Lung (tissue), 17 donors: ENCODE measurements at places on chromosomes 16 and 17. TPM values are rescaled to one million over a fixed set of nuclear protein-coding genes. Genes with fewer than 3 reads are reported as not detected.

DNA sequence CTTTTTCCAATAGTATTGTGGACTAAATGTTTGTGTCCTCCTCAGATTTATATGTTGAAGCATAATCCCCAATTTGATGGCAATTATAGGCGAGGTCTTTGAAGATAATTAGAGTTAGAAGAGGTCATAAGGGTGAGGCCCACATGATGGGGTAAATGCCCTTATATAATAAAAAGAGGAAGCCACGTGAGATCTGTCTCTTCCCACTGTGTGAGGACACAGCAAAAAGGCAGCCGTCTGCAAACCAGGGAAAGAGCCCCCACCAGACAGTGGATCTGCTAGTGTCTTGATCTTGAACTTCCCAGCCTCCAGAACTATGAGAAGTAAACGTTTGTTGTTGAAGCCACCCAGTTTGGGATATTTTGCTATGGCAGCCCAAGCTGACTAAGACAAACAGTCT lies 76.0 kb downstream of the LYRM1 start:
- no peaks in the 10 kb centered on the region for H3K36me3 ChIP-seq
- H3K4me3 ChIP-seq, result no peak overlapping the region
- DNase-seq, result no peak

GRCh38 chr17:45127548-45128300 lies 4.6 kb downstream of the PLCD3 start:
- H3K4me3 ChIP-seq, result no peak overlapping the region
- no peaks in the 10 kb centered on the region for H3K36me3 ChIP-seq
- H3K4me1 ChIP-seq, result peaks cover 8% of the 10 kb centered on the region

GRCh38 chr17:27403480-27404005 lies 52.7 kb upstream of the KSR1 start:
- no peak overlapping the region for H3K4me3 ChIP-seq
- H3K27me3 ChIP-seq, result no peaks in the 10 kb centered on the region
- no peak overlapping the region for H3K27ac ChIP-seq
- no peaks in the 10 kb centered on the region for H3K36me3 ChIP-seq
- DNase-seq, result no peak

GRCh38 chr16:31267332-31268032 lies 7.7 kb downstream of the ITGAM start:
- no peak overlapping the region for H3K27ac ChIP-seq
- H3K4me1 ChIP-seq, result no peaks in the 10 kb centered on the region
- no peak overlapping the region for H3K4me3 ChIP-seq
- no peaks in the 10 kb centered on the region for H3K36me3 ChIP-seq

- H3K36me3 ChIP-seq, result no peaks in the 10 kb centered on the region
- DNase-seq, result no peak
- peaks cover 25% of the 10 kb centered on the region for H3K4me1 ChIP-seq
- H3K27ac ChIP-seq, result peak overlapping the region; percentile 7
- H3K27me3 ChIP-seq, result no peaks in the 10 kb centered on the region
Observed at GRCh38 chr17:21289902-21290571, 5.5 kb downstream of the MAP2K3 start.

- H3K36me3 ChIP-seq, result no peaks in the 10 kb centered on the region
- H3K27me3 ChIP-seq, result no peaks in the 10 kb centered on the region
- no peak for DNase-seq
Observed at GRCh38 chr17:19746517-19746916, 1.6 kb downstream of the ALDH3A1 start.

DNA sequence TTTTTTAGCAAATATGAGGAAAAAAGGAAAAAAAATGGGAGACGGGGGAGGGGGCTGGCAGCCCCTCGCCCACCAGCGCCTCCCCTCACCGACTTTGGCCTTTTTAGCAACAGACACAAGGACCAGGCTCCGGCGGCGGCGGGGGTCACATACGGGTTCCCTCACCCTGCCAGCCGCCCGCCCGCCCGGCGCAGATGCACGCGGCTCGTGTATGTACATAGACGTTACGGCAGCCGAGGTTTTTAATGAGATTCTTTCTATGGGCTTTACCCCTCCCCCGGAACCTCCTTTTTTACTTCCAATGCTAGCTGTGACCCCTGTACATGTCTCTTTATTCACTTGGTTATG lies 1.2 kb upstream of the TMEM88 start:
- no peak overlapping the region for H3K27ac ChIP-seq
- no peaks in the 10 kb centered on the region for H3K27me3 ChIP-seq
- no peak for DNase-seq
- no peak overlapping the region for H3K4me3 ChIP-seq

DNA sequence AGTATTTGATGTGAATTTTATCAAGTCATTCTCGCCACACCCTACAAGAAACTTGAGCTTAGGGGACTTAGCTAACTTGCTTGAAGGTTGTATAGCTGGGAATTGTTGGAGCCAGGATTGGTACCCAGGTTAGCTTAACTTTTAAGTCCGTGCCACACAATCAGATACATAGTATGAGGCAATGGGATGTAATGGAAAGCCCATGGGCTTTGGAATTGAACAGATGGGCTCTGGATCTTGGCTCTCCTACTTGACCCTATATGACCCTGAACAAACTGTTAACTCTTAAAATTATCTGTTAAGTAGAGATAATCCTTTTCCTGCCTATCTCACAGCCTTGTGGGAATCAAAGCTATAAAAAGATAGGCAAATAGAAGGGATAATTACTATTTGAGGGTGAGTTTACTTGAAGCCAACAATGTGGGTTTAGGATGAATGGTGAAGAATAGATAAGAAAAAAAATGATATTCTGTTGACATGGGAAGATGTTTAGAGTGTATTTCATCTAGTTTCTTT lies 51.9 kb upstream of the CACNG3 start:
- no peaks in the 10 kb centered on the region for H3K27me3 ChIP-seq
- H3K36me3 ChIP-seq, result peaks cover 2% of the 10 kb centered on the region
- H3K4me3 ChIP-seq, result no peak overlapping the region
- H3K27ac ChIP-seq, result no peak overlapping the region

DNA sequence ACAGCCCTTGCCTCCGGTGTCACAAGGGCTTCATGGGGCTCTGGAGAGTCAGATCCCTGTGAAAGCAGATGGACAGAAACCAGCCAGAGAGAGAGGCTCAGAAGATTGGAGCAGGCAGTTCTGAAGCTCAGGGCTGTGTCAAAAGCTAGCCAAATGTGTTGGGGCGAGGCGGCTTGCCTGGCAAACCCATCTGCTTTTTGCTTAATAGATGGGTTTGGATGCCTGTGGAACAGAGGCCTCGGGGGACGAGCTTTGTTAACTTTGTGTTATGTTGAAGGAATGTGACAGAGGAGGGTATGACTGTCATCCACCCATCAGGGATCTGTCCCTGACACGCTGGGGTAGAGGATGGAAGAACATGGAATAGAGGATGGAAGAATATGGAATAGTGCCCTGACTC lies 21.0 kb upstream of the SLC12A3 start:
- H3K27ac ChIP-seq, result no peak overlapping the region
- DNase-seq, result no peak
- H3K4me1 ChIP-seq, result peaks cover 21% of the 10 kb centered on the region
- H3K4me3 ChIP-seq, result no peak overlapping the region

GRCh38 chr17:1124896-1125787 lies 54.6 kb downstream of the ABR start:
- no peaks in the 10 kb centered on the region for H3K36me3 ChIP-seq
- H3K4me1 ChIP-seq, result no peaks in the 10 kb centered on the region
- no peak overlapping the region for H3K4me3 ChIP-seq
- H3K27me3 ChIP-seq, result peaks cover 8% of the 10 kb centered on the region

DNA sequence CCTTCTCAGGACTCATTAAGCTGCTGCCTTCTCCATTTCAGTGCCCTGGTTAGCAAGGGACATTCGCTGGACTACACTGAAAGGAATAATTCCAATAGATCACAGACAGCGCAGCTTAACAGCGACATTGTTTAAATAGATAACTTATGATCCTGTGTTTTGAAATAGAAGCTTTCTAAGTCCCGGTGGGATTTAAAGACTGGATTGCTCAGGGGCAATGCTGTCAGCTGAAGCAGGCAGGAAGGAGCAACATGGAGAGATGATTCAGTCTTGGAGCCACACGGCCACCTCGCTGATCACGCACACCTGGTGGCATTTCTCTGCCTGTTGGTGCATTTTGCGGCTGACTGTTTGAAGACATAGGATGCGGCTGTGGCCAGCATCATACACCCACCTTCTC lies 292.0 kb downstream of the FOXL1 start:
- H3K4me3 ChIP-seq, result no peak overlapping the region
- H3K4me1 ChIP-seq, result peaks cover 8% of the 10 kb centered on the region
- H3K36me3 ChIP-seq, result no peaks in the 10 kb centered on the region

- H3K4me3 ChIP-seq, result no peak overlapping the region
- no peaks in the 10 kb centered on the region for H3K4me1 ChIP-seq
- no peaks in the 10 kb centered on the region for H3K27me3 ChIP-seq
- H3K27ac ChIP-seq, result no peak overlapping the region
- DNase-seq, result no peak
Observed at GRCh38 chr16:48637039-48637438, 27.1 kb upstream of the N4BP1 start.

DNA sequence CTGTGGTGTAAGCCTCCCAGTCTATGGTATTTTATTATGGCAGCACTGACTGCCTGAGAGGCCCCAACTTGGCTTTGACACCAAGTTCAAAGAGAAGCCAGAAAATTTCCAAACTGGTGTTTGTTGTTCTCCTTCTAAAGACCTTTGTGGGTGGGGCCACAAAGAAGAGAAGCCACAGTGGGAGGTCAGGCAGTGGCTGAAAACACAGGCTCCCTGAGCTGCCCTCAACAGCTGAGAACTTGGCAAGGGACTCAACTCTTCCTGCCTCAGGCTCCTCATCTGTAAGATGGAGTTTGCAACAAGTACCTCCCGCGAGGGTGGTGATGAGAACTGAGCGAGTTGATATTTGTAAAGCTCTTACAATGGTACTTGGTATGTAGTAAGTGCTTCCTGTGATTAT lies 18.2 kb downstream of the CES5A start:
- no peaks in the 10 kb centered on the region for H3K36me3 ChIP-seq
- no peaks in the 10 kb centered on the region for H3K4me1 ChIP-seq
- no peaks in the 10 kb centered on the region for H3K27me3 ChIP-seq

DNA sequence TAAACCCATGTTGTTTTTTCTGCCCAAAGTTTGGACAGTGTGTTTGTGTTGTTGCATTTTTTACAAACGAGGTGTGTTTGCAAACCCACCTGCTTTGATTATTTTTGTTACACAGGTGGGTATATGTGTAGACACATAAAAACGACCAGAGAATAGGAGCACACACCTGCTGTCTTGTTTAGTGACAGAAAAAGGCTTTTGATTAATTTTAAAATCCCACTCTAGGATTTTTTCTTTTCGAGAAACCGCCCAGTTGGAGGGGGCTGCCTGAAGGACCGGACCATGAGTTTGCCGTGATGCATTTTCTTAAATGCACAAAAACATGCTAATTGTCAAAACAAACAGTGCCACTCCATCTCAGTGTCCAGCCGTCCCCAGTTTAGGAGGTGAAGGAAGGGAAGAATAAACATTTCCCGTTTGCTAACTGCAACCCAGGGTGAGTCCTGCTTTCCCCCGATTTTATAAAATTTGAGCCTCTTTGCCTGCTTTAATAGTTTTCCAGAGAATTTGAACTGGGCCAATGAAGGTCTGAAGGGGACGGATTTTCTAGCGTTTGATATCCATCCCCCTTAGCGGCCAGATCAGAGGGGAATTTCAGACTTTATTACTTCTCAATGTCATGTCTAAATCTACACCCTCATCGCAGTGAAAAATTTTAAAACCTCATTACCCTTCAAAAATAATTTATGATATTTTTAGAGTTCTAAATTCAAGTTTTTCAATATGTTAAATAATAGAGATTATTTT lies 3.2 kb downstream of the FOXC2 start:
- peaks cover 74% of the 10 kb centered on the region for H3K27me3 ChIP-seq
- H3K27ac ChIP-seq, result no peak overlapping the region
- H3K36me3 ChIP-seq, result no peaks in the 10 kb centered on the region
- H3K4me1 ChIP-seq, result no peaks in the 10 kb centered on the region
- H3K4me3 ChIP-seq, result no peak overlapping the region

- peaks cover 5% of the 10 kb centered on the region for H3K27me3 ChIP-seq
- no peak for DNase-seq
- no peak overlapping the region for H3K27ac ChIP-seq
- H3K4me3 ChIP-seq, result no peak overlapping the region
Observed at GRCh38 chr17:5770441-5771270, 186.3 kb upstream of the NLRP1 start.

GRCh38 chr16:62585041-62585545 lies 548.9 kb upstream of the CDH8 start:
- H3K27me3 ChIP-seq, result no peaks in the 10 kb centered on the region
- no peak overlapping the region for H3K4me3 ChIP-seq
- H3K27ac ChIP-seq, result no peak overlapping the region
- no peak for DNase-seq
- H3K36me3 ChIP-seq, result no peaks in the 10 kb centered on the region
- no peaks in the 10 kb centered on the region for H3K4me1 ChIP-seq

GRCh38 chr17:82638183-82638773 lies 10.0 kb downstream of the WDR45B start:
- H3K27ac ChIP-seq, result no peak overlapping the region
- H3K36me3 ChIP-seq, result peaks cover 23% of the 10 kb centered on the region
- H3K27me3 ChIP-seq, result no peaks in the 10 kb centered on the region
- no peak for DNase-seq
- H3K4me3 ChIP-seq, result no peak overlapping the region

- H3K4me1 ChIP-seq, result no peaks in the 10 kb centered on the region
- no peaks in the 10 kb centered on the region for H3K36me3 ChIP-seq
- no peaks in the 10 kb centered on the region for H3K27me3 ChIP-seq
- no peak for DNase-seq
- no peak overlapping the region for H3K4me3 ChIP-seq
Observed at GRCh38 chr17:39800540-39800939, 62.8 kb downstream of the GRB7 start.

GRCh38 chr17:47888293-47888692 lies 7.7 kb upstream of the SP2 start:
- H3K36me3 ChIP-seq, result no peaks in the 10 kb centered on the region
- H3K27me3 ChIP-seq, result no peaks in the 10 kb centered on the region
- no peak for DNase-seq
- H3K4me1 ChIP-seq, result no peaks in the 10 kb centered on the region
- no peak overlapping the region for H3K4me3 ChIP-seq

DNA sequence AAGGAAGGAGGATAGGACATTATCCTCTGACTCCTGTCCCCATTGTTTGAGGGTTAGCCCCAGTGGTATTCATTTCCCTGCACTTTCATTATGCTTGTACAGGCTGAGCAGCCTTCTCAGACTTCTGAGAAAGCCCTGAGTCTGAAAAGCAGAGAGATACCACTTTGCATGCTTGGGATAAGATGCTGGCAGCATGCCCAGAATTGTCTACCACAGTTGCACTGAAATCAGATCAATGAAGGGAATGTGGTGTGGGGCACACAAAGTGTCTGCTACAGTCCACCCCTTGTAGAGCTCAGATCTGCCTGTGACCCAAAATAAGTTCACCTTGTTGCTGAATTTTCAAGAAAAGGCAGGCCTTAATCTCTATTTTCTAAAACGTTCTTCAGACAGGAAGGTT lies 160.6 kb downstream of the CCT6B start:
- DNase-seq, result no peak
- no peak overlapping the region for H3K4me3 ChIP-seq
- H3K27me3 ChIP-seq, result no peaks in the 10 kb centered on the region
- no peak overlapping the region for H3K27ac ChIP-seq
- no peaks in the 10 kb centered on the region for H3K4me1 ChIP-seq

- no peaks in the 10 kb centered on the region for H3K4me1 ChIP-seq
- H3K27ac ChIP-seq, result no peak overlapping the region
- H3K4me3 ChIP-seq, result no peak overlapping the region
- DNase-seq, result no peak
Observed at GRCh38 chr16:81925016-81925415, 86.3 kb downstream of the SDR42E1 start.

The CEMP1 gene
- 2.1 TPM for total RNA-seq

The KRT33B gene
- not detected for total RNA-seq

The PDPK1 gene
- 79.0 TPM for total RNA-seq

The TMEM100 gene
- total RNA-seq, result 92.1 TPM

The KRT31 gene
- not detected for total RNA-seq

The HNF1B gene
- 18.9 TPM for total RNA-seq

The TERB1 gene
- not detected for total RNA-seq

The CES1 gene
- 253 TPM for total RNA-seq
